ENCODE measurements at places on chromosomes 11 and 22. TPM values are rescaled to one million over a fixed set of nuclear protein-coding genes. Genes with fewer than 3 reads are reported as not detected.

TOMT gene
- not detected for total RNA-seq

PRR5L gene
- total RNA-seq, result 9.5 TPM

HBG1 gene
- total RNA-seq, result not detected

RTN4R gene
- total RNA-seq, result 0.65 TPM

TSSK2 gene
- total RNA-seq, result not detected

ENTHD1 gene
- not detected for total RNA-seq

MIF gene
- 293 TPM for total RNA-seq

HOATZ gene
- not detected for total RNA-seq

All from vein endothelial cell (primary cell).